ENCODE measurements at places on chromosomes 3 and 15.

DNA sequence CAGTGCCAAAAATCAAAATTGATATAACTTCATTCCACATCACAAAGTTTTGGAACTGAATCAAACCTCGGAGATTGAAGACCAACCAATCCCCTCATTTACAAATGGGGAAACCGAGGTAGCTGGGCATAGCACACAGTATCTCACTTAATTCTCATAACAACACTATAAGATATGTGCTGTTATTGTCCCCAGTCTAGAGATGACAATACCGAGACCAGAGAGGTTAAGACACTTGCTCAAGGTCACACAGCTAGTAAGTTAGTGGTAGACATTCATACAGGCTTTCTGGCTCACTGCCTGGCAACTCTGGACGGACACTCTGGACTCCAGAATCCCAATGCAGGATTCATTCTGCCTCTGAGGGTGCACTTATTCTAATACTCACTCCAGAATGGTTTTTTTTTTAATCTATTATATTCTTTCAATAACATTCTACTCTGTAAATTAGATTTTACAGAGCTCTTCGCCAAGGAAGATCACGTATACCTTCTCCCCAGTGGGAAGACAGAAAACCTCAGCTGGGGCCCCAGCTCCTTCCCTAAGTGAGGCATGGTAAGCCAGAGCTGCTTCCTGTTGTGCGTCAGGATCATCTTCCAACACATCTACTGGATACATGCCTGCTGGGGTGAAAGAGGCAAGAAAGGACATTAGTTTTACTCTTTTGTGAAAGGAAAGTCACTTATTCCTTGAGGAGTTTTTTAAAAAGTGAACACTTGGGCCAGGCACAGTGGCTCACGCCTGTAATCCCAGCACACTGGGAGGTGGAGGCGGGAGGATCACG lies 128.4 kb upstream of the IGF1R start:
- no peak for DNase-seq

GRCh38 chr3:105140899-105141367 lies 225.8 kb upstream of the ALCAM start:
- no peak for DNase-seq

DNA sequence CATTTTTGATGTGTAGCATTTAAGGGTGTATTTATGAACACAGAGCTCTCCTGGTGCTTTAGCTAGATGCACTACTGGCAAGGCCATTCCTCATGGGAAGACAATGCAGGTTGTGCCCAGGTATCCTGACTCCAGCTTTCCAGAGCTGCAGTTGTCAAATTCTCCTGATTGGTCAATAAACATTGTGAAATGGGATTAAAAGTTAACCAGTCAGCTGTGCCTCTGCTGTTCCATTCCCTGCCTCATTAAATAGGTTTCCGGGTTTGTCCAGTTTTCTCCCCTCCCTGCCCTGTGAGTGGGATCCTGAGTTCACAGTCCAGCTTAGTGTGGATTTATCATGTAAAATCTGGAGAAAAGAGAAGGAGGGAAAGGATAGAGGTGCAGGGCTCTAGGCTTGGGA lies 207.3 kb downstream of the SQOR start:
- DNase-seq: no peak

- no peak for DNase-seq
Observed at GRCh38 chr3:66527246-66527645, 26.4 kb upstream of the LRIG1 start.

DNA sequence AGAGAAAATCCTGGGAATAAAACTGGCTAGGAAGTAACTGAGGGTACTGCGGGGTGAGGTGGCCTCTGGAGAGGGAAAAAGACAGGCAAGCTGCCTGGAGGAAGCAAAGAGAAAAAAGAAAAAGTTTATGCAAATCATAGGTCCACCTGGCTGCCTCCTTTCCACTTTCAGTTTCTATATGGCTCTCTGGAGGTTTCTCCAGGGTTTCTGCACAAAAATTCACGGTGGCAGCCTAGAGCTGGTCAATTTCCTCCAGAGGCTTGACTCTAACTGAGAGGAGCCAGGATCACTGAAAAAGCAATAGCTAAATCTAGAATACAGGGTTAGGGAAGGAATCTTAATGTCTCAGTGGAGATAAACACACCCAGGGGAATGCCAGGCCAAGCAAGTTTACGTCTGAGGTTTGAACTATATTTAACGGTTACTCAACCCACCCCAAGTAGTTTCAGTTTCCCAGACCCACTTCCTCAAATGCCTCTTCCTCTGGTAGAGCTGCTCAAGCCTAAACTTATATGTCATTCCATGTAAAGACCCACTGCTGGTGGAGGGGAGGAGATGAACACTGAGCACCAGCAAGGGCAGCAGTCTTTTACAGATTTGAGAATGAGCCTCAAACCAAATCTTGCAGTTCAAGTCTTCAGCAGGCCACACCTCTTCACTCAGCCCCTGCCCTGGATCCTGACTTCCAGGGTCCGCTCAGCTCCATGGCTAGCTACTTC lies 5.7 kb downstream of the LYSMD2 start:
- no peak for DNase-seq

DNA sequence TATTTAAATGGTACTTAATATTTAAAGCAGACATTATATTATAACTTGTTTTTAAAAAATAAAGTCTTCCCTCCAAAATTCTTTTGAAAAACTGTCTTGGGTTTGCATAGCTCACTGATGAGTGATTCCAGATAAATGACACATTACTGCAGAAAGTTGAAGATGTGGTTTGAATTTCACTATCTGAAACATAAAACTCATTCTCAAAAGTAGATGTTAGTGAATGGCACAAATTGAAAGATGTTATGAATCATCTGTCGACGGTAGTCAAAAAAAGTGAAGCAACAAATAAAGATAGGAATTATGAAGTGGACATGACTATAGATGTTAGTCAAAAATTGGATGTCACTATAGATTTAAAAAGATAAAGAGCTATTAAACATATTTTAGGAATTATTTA lies 280.5 kb downstream of the GAP43 start:
- DNase-seq: no peak

DNA sequence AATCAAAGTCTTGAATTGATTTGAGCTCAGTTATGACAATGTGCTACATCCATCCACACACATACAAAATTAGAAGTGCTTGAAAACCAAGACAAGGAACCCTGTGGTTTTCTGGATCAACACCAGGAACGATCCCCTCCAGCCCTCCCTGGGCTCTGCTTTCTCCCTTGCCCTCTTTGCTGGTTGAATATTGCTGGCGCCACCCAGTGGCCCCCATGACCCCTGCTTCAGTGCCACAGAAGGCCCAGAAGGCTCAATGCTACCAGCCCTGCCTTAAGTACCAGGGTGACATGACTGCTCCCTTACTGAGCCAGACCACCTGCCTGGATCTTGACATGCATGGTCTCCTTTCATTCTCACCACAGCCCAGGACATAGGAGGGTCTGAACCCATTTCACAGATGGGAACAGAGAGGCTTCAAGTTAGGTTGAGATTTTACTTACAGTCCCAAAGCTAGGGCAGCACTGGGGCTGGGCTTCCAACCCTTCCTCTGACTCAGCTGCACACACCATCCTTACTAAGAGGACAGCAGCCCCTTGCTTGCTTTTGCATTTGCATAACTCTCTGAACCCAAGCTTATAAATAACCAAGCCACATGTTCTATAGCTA lies 15.0 kb downstream of the IL12A start:
- DNase-seq: no peak

- no peak for DNase-seq
Observed at GRCh38 chr15:49035825-49036224, 10.4 kb downstream of the SECISBP2L start.

DNA sequence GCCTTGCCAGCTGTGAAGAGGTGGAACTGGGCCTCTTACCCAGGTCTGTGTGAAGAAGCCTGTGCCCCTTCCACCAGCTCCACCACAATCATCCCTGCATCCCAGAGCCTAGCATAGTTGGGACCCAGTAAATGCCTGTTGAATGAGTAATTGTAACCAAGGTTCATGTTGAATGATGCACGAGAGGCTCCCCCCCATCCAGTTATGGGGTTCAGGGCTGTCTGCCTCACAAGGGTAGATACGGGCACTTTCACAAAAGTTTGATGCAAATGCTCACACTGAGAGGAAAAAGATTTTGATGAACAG lies 29.5 kb upstream of the TSEN2 start:
- DNase-seq: no peak

DNA sequence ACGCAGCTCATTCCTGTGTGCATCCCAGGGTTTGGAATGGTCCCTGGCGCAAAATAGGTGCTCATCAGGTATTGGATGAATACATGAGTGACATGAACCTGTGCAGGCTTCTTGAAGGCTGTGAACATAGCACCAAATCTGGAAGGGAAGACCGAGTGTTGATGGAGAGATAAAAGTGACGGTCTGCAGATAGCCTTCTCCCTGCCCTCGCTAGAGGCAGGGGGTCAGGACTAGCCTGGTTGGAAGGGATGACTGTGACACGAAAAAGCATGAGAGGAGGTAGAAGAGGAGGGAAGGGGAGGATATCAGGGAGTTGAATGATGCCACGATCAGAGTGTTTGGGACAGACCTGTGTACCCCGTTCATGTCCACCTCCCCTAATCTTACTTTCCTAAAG lies 267.1 kb downstream of the XXYLT1 start:
- no peak for DNase-seq

- no peak for DNase-seq
Observed at GRCh38 chr15:92425578-92426225, 32.0 kb downstream of the ST8SIA2 start.

DNA sequence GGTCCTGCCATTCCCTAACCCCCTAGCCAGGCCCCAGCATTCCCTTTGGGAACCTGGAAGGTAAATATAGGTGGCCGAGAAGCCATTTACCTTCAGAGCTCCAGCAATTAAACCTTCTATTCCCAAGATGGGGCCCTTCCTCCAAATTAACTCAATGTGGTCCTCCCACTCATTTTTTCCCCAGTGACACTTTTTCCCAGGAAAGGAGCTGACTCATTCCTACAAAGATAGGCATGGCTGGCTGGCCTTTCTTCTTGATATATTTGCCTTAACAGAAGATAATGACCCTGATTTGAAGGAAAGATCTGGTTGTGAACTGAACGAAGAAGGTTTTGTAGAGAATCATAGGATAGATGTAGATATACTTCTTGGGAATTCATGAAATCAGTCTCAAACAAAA lies 279.0 kb upstream of the VEPH1 start:
- DNase-seq: no peak

All from omental fat pad (tissue), 4 donors.